ENCODE measurements at places on chromosomes 1 and 21.
A peak's percentile ranks its signal among the peaks of the same experiment; 100 is the strongest.

- DNase-seq: no peak
These were observed 26.5 kb upstream of the TRIM45 start for GRCh38 chr1:117147856-117148588.

DNA sequence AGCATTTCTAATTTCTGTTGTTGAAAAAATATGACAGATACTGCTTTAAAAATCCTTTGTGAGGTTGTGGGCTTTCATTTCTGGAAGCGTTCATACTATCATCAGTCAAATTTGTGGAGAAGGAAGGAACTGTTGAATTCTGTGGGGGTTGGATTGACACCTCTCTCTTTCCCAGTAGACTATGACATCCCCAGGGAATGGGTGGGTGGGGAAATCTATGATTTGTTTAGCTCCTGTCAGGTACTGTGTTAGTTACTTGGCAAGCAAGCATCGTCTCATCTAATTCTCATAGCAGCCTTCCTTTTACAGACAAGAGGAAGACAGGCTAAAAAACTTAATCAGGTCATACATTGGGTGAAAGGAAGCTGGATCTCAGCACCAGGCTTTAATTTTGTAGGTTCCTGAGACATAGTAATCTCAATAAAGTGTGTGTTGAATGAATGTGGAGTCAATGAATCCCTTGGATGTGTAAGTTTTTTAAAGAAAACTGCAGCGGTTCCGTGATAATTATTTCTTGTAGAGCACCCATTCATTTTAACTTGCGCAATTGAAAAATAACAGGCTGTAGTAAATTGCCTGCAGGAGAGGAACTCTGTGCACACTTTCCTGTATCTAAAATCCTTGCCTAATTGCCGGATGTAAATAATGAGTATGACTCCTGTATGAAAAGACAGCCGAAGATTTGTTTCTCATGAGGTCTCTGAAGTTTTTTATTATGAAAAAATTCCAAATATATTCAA lies 60.6 kb downstream of the MYOM3 start:
- no peak for DNase-seq

- DNase-seq: no peak
These were observed 24.6 kb downstream of the PRDM15 start for GRCh38 chr21:41854426-41854995.

DNA sequence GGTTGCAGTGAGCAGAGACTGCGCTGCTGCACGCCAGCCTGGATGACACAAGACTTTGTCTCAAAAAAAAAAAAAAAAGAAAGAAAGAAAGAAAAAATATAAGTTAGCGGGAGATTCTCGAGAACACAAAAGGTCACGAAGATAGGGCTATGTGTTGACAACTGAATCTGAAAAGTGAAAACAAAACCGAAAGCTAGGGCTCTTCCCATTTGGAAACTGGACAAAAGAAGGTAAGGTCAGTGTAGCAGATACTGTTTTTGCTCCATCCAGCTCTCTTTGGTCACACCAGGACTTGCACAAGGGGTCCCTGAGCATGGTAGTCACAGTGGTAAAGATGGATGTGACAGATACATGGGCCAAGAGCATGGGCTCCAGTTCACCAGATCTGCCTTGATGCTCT lies 60.4 kb upstream of the MAP10 start:
- no peak for DNase-seq

GRCh38 chr21:44804762-44805161 lies 3.1 kb upstream of the UBE2G2 start:
- DNase-seq: no peak

DNA sequence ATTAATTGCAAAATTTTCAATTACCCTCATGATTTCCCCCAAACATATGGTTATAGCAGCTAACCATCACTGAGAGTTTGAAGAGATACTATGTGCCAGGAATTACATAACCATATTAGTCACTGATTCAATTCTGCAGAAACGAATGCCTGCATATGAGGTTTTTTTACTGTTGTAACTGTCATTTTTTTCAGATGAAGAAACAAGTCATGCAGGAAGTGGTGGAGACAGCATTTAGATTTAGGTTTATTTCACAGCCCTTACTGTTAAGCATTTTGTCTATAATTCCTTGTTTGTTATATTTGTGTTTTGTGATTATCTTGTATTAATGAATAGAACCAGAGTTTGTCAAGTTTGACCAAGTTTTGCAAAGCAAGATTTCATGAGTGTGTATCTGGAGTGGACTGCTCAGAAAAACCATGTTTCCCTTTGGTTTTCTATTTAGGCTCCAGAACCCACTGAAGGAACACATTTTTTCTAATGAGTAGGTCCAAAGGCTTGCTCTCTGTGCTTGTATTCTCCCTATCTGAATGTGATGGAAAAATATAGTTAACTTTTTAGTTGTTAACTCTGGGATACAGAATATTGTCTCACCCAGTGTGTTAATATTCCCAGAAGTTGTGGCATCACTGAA lies 308.5 kb upstream of the ADAMTS5 start:
- no peak for DNase-seq

DNA sequence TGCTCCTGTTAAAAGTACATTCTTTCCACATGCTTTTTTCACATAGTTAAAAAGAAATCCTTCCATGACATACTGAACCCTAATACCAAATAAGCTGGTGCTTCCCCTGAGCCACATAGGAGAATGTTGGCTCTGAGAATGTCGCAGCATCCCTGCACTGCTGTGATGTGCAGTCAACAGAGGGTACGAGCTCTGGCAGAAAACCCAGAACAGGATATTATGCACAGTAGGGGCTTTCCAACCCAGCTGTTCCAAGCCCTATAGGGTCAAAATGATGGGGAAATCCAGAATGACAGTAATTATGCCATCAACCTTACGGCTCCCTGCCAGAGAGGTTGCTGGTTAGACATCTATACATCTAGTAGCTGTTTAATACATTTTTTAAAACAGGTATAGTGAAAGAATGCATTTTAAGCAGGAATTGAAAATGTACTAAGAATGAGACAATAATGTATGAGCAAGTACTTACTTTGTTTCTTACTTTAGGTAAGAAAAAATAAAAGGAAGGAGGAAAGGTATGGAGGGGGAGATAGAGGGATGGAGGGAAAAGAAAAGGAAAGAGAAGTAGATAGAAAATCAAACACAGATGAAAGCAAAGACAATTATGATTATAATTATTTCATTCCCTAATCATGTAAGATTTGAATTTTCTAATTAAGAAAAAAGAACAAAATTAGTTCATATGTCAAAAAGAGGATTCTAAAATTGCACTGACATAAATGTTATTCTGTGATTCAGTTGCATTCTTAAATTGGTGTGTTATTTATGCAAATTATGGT lies 126.0 kb downstream of the NR5A2 start:
- DNase-seq: peak; percentile 38

DNA sequence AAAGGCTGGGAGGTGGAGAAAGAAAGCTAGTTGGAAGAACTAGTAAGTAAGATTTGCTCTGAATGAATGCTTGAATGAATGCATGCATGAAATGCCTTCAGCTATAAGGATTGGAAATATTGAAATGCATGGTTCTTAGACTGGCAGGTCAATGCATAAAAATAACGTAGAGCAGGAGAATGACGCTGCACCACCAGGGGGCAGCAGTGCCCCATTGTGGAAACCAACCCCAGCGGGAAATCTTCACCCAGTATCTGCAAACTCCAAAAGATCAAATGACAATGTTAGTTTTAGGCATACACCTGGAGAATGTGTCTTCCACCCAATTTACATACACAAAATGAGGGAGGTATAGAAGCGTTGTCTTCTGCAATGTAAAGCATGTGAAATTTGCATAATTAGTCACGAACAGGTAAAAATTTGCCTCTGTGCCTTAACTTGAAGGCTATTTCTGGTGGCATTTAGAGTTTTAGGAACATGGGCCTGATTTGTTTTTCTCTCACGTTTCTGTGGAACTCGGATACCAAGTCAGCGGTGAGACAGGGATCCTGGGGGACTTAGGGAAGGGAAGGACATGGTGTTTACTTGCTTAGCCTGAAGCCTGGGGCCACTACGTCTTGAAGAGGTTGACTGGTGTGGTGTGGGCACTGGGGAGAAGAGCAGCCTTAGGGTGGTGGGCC lies 78.6 kb downstream of the HHAT start:
- peak; percentile 56 for DNase-seq

GRCh38 chr1:22420455-22421053 lies 31.1 kb upstream of the ZBTB40 start:
- peak; percentile 78 for DNase-seq

GRCh38 chr1:55631509-55631908 lies 416.3 kb upstream of the USP24 start:
- no peak for DNase-seq

DNA sequence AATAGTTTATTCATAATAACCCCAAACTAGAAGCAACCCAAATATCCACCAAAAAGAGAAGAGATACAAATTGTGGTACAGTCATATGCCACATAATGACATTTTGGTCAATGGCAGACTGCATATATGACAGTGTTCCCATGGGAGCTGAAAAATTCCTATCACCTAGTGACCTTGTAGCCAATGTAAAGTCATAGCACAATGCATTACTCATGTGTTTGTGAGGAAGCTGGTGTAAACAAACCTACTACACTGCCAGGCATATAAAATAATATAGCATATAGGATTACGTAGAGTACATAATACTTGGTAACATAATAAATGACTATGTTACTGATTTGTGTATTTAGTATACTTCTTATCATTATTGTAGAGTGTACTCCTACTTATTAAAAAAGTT lies 29.5 kb upstream of the SLFNL1 start:
- no peak for DNase-seq

GRCh38 chr1:181062836-181063428 lies 25.6 kb upstream of the IER5 start:
- peak; percentile 60 for DNase-seq

DNA sequence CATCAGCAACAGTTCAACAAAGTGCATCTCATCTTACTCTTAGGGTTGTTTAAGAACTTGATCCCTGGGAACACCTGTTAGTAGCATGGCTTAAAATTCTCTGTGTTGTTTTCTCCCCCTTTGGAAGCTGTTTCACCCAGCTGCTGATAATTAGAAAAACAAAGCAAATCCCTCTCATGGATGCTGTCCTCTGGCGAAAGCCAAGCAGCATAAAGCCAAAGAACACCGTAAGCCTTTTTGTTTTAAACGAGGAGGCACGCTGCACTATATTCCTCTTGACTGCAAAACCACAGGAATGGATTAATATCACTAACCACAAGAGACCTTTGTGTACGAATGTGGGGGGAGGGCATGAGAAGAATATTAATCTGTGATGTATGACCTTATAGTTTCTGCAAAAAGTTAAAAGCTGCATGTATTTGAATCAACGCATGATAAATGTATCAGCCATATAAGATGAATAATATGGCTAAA lies 923.2 kb downstream of the LTN1 start:
- no peak for DNase-seq

DNA sequence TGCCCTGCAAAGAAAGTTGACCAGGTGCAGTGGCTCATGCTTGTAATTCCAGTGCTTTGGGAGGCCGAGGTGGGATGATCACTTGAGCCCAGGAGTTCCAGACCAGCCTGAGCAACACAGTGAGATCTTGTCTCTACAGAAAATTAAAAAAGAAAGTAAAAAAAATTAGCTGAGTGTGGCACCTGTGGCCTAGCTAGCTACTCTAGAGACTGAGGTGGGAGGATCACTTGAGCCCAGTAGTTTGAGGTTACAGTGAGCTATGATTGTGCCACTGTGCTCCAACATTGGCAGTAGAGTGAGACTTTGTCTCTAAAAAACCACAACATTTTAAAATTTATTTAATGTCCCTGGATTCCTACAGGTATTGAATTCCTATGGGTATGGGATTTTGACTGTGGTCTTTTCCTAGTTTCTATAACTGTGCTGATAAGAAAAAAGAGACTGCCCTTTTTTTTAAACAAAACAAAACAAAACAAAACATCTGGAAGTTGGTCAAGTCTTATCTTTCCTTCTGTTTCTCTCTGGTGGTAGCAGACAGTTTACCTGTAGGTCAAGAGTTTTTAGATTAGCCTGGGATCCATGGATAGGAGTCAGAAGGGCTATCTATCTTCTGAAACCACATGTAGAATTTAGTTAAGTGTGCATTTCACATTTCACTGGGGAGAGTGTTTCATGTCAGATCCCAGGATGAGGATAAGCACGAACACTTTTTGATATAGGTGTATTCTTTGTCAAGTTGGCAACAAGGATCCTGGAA lies 18.8 kb downstream of the UCK2 start:
- DNase-seq: no peak

GRCh38 chr1:234610061-234610665 lies at the start of gene IRF2BP2:
Gene IRF2BP2 (minus strand): TSS chr1:234610178. CDS start chr1:234609494, 684 bp downstream.
- DNase-seq: peak; percentile 94

- no peak for DNase-seq
These were observed 22.2 kb downstream of the LRP8 start for GRCh38 chr1:53305650-53306049.

GRCh38 chr1:184188037-184188436 lies 136.5 kb downstream of the TSEN15 start:
- no peak for DNase-seq

GRCh38 chr1:154337253-154337894 lies 12.0 kb downstream of the ATP8B2 start:
- no peak for DNase-seq

DNA sequence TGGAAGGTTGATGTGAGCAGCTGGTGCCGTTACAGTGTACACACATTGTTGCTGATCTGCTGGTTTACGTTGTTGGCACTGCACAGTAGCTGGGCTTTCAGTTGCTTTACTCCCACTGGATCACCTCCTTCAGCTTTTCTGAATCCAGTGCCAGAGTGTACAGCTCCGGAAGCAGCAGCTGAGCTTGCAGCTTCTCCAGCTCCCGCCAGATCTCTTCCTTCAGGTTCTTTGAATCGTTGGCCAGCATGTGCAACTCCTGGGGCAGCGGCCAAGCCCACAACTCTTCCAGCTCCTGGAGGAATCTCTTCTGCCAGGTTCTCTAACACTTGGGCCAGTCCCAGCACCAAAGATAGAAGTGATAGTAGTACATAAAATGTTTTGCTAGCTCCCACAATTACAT lies 149.7 kb upstream of the RRP15 start:
- DNase-seq: no peak

DNA sequence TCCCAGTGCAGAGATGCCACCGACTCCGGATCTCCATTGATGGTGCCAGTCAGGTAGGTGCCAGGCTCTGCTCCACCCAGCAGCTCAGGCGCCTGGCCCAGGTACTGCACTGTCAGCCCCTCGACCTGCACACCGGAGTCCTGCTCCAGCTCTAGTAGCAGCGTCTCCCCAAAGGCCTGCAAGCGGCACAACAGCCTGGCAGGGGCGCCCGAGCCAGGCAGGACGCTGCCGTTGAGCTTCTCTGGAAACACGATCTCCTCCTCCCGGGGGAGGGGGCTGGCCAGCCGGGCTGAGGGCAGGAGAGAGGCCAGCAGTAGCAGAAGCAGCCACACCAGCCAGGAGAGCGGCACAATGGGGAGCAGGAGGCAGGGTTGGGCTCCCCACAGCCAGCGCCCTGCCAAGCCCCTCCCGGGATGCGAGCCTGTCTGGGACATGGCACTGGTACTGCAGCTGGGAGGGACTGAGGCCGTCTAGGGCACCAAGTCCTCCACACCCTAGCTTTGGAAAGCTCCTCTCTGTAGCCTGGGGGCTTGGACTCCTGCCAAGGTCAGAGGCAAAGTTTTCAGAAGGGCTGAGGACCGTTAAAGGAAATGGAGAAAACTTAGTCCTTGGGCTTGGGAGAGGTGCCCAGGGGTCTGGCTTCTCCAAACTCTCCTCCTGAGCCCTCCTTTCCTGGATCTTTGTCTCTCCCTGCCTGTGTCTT lies 509 bp downstream of the ADAMTS4 start:
- no peak for DNase-seq

- no peak for DNase-seq
These were observed 690 bp downstream of the EPS8L3 start for GRCh38 chr1:109762821-109763645.

GRCh38 chr1:235329139-235329902 lies 951 bp downstream of the GGPS1 start:
- peak; percentile 45 for DNase-seq

- DNase-seq: no peak
These were observed 2.7 kb upstream of the FALEC start for GRCh38 chr1:150512846-150513245.

All from GM13977 (cell line).